ENCODE measurements at places on chromosomes 7 and 10.

- DNase-seq = peak; percentile 42
These were observed 292.9 kb upstream of the PITRM1 start for GRCh38 chr10:3465406-3465891.

DNA sequence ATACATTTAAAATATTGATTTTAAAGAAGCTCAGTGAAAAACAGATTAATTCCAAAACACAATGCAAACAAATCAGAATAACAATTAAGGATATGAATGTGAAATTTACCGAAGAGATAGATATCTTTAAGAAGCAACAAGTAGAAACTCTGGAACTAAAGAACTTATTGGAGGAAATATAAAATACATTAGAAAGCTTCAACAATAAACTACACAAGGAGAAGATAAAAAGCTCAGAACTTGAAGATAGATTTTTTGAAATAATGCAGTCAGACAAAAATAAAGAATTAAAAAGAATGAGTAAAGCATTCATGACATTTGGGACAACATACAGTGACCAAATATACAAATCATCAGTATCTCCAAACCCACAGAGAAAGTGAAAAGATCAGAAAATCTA, 43.2 kb downstream of the HIBADH start:
- no peak for DNase-seq

DNA sequence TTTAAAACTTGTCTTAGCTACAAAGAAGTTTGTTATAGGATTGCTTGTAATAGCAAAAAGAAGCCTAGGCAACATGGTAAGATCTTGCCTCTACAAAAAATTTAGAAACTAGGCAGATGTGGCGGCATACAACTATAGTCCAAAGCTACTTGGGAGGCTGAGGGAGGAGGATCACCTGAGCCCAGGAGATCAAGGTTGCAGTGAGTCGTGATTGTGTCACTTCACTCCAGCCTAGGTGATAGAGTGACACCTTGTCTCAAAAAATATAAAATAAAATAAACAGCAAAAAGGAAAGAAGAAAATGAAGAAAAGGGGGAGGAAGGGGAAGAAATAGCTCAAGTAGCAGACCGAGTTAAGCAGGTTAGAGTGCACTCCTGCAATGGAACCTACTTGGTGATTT, 47.0 kb upstream of the MPP7 start:
- no peak for DNase-seq

DNA sequence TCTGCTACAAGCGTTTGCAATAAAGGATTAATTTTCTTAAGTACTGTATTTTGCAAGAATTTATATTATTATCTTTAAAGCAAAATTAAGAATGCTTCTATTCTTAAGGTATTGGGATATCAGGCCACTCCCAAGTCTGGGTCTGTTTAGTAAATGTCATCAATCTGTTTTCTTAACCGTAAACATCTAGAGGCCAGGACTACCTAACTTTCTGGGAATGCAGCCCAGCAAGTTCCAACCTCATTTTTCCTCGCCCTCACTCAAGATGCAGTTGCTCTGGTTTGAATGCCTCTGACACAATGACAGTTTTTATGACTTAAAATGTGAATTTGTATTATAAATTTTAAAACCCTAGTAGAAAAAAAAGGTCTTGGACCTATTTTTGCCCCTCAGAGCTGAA, 143.5 kb downstream of the INHBA start:
- peak; percentile 37 for DNase-seq

GRCh38 chr10:45580371-45581215, 92.0 kb downstream of the ZFAND4 start:
- no peak for DNase-seq

- DNase-seq = no peak
These were observed 188.9 kb downstream of the ARHGAP12 start for GRCh38 chr10:31739711-31740110.

DNA sequence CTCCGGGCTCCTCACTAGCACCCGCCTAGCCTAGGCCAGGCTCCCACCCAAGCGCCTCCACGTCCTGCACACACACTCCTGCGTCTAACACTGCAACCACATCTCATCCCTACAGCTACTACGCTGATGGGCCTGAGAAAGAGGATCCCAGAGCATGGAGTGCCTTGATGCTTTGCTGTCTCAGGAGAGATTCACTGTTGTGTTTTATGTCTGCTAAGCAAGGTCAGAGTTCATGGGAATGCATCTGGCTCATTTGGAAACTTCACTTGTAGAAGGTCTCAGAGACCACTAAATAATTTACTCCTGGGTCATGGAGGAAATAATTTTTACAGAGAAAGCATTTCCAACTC, 88.7 kb downstream of the SLIT1 start:
- DNase-seq = no peak

DNA sequence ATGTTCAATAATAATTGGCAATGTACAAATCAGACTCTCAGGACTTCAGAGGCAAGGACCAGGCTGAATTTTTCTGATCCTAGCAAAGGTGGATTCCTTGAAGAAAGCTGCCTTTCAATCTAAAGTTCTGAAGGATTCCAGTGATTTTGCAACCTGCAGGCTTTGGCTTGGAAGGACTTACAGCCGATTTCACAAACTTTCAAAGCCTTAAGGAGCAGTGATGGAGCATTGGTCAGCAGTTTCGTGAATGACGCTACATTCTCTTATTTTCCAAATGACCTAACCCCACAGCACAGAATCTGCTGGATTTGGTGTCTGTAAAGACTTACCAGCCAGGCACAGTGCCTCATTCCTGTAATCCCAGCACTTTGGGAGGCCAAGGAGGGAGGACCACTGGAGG, 167.5 kb downstream of the ARHGAP12 start:
- DNase-seq = no peak

DNA sequence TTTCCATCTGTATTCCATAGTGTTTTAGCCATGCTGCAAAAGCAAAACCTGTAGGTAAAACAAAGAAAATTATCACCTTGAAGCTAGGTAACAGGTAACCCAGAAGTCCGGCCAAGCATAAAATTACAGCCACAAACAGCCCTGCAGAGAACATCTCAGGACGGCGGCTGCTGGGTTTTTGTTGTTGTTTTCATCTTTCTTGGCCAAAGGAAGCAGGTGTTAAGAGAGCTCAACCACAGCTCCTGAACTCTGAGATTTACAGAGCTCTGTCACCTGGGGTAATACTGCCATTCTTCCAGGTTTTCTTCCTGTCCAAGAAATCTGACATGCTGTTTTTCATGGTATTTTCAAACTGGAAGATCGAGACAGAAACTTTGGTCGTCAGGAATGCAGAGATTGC, 847 bp upstream of the SCIN start:
- no peak for DNase-seq

DNA sequence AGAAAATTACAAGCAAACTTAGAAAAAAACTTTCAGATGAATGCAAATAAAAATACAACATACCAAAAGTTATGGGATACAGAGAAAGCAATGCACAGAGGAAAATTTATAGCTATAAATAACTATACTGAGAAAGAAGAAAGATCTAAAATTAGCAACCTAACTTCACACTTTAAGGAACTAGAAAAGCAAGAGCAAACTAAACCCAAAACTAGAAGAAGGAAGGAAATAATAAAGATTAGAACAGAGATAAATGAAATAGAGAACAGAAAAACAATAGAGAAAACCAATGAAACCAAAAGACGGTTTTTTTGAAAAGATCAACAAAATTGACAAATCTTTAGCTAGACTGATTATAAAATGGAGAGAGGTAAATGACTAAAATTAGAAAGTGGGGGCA, 9.6 kb upstream of the STRA8 start:
- DNase-seq = no peak

- no peak for DNase-seq
These were observed 16.4 kb downstream of the TNRC18 start for GRCh38 chr7:5406957-5407945.

DNA sequence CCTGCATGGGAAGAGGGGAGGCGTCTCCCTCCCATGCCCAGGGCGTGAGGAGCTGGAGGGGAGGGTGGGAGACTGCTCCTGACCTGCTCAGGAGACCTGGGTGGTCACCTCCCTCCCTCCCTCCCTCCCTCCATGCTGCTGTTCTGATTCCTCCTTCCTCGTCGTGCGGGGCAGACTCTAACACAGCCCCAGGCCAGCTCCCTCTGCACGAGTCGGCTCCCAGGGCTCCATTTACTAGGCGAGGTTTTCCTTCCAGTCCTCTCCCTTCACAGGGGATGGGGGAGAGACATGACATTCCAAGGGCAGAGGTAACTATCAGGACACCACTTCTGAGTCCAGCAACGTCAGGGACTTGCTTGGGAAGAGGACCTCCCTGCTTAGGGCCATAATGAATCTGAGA, 23.6 kb downstream of the VIPR2 start:
- DNase-seq = no peak

- DNase-seq = no peak
These were observed 12.0 kb upstream of the ZNF467 start for GRCh38 chr7:149785402-149785801.

DNA sequence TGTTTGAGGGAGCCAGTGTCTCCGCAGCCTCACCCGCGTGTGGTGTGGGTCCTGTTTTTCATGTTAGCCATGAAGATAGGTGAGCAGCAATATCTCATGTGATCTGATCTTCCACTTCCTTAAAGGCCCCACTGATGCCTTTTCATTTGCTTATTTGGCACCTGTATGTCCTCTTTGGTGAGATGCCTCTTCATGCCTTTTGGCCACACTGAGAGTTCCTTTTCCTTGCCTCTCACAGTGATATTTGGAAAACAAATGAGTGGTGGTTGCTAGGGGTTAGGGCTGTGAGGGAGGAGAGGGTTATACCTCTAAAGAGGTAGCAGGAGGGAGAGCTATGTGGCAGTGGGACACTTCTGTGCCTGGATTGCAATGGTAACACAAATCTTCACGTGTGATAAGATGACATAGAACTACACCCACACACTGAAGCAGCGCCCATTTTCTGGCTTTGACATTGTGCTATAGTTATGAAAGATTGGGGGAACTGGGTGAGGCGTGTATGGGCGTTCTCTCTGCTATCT, 90.4 kb upstream of the TNS3 start:
- no peak for DNase-seq

- DNase-seq = no peak
These were observed 530.3 kb downstream of the ARL4A start for GRCh38 chr7:13217768-13218167.

DNA sequence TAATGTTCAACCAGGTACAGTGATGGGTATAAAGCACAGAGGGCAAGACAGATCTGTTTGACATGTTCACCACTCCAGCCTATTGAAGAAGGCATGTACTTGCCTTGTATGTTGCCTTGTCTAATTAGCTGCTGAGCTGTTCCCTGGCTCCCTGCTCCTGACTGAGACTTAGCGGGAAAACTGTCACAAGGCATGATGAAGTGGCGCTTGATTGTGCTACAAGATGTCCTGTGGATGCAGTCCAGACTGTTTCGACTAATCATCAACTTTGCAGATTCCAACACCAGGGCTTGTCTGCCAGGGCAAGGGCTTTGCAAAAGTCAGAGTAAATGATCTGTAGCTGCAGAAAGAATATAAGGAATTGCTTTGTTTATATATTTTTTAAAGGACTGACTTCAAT, 136.2 kb upstream of the NRBF2 start:
- no peak for DNase-seq

DNA sequence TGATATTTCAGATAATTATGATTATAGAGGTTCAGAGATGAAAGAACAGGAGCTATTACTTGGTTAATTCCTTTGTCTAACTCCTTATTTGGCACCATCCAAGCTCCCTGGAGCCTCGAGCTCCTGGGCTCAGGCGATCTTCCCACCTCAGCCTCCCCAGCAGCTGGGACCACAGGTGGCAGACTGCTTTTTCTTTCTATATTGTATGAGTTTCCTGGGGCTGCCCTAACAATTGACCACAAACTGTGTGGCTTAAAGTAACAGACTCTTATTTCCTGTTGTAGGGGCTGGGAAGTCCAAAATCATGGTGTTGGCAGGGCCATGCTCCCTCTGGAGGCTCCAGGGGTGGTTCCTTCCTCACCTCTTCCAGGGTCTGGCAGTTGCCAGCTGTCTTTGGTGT, 163.3 kb upstream of the ADCY1 start:
- DNase-seq = no peak

All from foreskin keratinocyte (primary cell).